ENCODE measurements at places on chromosomes 12 and 14.

DNA sequence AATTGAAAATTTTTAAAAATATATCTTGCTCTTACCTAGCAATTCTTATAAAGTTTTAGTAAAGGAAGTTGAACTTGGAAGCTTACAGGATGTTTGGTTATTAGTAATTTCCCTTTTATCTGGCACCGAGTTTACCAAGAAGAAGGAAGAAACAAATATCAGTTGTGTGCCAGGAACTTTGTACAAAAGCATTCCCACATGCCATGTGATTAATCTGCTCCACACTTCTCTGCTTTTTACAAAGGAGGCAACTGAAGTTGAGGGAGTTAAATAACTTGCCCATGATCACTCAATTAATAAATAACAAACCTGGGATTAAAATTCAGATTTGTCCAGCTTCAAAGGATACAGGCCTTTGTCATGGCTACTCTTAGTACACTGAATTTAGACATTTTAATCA lies 122.5 kb upstream of the BCAT1 start:
- no peak for DNase-seq

GRCh38 chr12:53231921-53232645 lies at the start of gene RARG:
TSS of gene RARG (minus strand) at chr12:53232209. CDS start at chr12:53227545, 4,664 bp downstream.
- peak; percentile 83 for DNase-seq

- DNase-seq, result no peak
Observed at GRCh38 chr12:24950231-24950834, 1.4 kb upstream of the BCAT1 start.

DNA sequence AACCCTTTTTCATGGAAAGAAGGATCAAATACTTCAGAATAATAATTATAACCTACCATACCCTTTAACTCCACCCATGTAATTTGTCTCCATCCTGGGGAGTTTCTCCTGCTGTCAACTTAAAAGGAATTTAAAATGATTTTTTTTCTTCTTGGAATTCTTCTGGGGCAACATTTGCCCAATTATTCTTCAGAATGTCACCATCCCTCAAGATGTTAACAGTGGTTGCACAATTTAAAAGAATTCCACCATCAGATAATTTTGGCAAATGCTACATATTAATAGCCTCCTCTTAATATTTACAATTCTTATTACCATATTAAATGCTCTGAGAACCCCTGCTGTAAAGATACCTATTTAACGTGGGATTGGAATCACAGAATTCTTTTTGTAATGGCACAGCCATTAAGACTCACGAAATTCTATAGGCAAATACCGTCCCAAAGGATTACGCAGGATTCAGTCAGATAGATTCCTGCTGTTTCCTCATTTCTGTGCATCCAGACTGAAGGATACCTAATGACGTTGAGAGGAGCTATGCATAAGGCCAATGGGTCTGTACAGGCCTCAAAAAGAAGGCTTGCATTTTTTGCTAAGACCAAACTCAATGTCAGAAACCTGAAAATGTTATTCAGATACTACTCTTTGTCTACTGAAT lies 177.5 kb downstream of the DAD1 start:
- DNase-seq, result no peak

DNA sequence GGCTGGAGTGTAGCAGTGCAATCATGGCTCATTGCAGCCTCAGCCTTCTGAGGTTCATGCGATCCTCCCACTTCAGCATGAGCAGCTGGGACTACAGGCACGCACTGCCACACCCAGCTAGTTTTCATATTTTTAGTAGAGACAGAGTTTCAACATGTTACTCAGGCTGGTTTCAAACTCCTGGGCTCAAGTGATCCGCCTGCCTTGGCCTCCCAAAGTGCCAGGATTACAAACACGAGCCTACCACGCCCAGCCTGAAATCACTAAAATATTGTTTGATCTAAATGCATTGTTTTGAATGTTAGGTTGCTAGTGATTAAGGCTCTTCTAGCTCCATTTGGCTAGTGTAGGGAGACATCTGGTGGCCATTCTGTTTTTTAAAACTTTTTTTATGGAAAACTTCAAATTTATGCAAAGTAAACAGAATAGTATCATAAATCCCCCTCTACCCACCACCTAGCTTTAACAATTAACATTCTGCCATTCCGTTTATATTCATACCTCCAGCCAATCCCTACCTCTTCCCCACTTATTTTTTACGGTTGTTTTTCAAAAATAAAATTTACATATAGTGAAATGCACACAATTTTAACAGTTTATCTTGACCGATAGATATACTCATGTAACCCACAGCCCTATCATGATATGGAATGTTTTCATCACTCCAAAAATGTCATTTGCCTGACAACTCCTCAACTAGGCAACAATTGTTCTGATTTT lies 37.8 kb downstream of the MYO1H start:
- DNase-seq, result peak; percentile 35

DNA sequence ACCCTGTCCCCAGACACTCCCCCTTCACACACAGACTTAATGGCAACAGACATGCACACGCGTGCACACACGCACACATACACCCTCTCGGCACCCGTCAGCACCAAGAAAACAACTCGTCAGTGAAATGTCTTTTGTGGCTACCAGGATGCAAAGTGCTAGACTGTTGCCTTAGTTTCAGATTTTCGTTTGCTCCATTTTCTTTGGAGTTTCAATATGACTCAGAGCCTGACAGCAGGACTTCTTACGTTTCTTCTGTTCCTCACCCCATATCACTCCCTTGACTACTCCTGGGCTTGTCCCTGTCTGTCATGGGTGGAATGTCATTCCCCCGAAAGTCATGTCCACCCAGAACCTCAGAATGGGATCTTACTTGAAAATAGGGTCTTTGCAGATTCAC lies 182.9 kb downstream of the GLT1D1 start:
- DNase-seq, result no peak

DNA sequence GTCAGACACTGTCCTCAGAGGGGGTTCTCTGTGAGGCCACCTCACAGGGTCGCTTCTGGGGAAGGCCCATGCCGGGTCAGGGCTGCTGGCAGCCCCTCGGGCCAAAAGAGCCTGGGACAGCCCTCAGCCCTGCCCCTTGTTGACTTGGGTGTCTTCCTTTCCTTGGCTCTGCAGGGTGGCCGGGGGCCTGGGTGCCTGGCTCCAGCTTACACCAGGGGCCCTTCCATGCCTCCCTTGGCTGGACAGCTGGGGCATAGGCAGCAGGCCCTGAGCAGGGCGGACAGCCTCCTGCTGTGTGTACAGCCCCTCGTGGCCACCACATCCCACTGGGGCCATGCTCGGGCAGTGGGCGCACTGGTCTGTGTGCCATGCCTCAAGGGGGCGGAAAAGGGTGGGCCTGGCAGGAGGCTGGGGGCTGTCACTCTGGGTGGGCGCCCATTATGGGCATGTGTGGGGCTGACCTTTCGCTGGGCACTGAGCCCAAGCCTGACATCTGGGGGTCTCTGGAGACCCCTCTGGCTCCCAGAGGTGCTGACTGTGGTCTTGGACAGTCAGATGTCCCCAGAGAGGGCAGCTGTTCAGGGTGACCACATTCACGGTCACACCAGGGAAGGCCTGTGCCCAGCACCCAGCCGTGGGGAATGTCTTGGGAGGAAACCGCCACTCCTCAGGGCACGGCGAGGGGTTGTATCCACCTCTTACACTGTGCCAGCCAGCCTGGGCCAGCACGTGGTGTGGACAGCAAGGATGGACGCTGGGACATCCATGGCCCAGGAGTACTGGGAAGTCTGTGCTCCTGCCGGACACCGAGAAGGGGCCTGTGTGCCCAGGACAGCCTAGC lies 313.3 kb downstream of the TMEM121 start:
- DNase-seq, result no peak

DNA sequence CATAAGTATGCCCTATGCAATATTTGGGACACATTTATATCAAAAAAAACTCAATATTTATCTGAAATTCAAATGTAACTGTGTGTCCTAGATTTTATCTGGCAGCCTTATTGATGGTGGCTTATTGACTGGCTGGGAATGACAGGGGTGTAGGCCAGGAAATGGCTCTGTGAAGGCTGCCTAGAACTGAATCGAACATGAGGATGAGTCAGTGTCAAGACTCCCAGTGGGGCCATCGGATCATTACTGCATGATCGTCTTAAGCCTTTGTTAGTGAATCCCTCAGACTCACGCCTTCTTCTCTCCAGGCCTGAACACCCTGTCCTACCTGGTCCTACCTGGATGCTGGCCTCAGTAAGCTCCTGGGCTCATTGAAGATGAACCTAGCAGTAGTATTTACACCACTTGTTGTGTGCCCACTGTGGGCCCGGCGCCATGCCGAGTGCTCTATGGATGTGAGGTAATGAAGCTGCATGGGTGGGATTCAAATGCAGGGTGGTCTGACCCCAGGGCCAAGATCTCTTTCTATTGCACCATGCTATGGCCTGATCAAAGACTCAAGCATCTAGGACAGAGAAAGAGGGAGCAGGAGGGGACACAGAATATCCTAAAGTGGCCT lies 21.0 kb upstream of the FAIM2 start:
- DNase-seq, result no peak

DNA sequence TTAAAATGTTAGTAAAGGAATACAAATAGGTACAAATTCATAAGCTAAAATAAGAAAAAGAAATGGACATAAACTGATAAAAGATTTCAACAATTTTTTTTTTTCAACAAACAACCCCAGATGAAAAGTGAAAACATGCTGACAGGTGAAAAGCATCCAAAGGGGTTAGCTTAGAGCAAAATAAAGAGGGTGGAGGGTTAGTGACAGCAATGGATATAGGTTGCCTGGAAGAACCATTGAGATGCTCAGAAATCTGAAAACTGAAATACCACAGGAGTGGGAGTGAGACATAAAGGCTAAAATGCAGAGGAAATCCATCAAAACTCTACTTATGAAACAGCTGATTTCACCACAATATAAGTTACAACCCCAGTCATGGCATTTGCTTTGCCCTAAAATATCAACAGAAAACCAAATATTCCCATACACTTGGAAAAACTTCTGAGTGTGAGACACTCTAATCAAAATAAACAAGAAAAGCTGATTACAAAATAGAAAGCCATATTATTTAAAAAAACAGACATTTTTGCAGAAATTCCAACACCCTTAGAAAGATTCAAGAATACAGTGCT lies 136.3 kb upstream of the PLEKHG7 start:
- no peak for DNase-seq

- DNase-seq, result no peak
Observed at GRCh38 chr14:85852906-85853305, 323.0 kb downstream of the FLRT2 start.

- DNase-seq, result no peak
Observed at GRCh38 chr14:46018846-46019420, 632.6 kb downstream of the RPL10L start.

- no peak for DNase-seq
Observed at GRCh38 chr12:17802657-17803641, 287.0 kb downstream of the RERGL start.

DNA sequence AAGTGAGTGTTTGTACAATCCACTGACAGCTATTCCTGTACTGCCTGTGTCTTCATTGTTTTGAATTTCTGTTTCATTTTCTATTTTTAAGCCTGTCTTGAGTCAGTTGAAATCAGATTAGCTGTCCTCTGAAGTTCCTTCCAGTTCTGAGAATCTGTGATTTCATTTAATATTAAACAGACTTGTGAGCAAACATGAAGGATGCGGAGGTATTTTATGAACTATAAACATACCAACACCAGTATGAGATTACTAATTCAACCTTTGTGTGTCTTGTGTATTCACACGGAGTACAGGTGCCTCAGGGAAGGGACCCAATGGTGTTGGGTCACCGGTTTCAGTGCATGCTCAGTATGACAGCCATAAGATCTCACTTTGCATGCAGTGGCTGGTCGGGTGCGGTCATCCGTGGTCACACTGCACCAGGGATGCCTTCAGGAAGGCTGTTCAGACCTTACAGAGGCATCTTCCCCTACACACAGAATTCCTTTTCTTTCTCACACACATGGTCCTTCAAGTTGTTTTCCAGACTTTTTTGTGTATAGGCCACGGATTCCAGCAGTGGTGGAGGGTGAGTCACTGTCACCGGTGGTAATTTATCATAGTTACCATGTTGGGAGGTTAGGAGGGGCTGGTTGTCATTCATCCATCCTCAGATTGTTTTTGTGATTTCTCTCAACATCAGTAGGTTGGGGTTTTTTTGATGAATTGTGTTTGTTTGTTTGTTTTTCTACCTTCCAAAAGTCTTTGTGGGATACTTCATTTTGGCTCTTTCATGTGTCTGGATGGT lies 103.0 kb upstream of the SFSWAP start:
- DNase-seq, result no peak

DNA sequence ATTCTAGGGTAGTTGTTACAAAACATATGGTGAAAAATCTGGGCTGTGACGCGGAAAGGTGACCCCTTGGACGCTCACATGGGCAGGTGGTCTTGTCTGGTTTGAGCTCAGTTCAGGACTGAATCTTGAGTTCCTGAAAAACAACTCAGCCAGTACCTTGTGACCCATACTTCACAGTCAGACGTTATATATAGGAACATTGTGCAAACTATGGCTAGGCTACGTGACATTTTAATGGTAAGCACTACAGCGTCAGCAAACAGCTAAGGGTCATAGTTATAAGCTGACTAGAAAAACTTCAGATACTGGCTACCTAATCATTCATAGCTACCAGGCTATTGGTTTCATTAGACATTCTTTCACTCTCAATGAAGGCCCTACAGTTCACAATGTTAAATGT lies 14.8 kb upstream of the EDDM3A start:
- DNase-seq, result no peak

DNA sequence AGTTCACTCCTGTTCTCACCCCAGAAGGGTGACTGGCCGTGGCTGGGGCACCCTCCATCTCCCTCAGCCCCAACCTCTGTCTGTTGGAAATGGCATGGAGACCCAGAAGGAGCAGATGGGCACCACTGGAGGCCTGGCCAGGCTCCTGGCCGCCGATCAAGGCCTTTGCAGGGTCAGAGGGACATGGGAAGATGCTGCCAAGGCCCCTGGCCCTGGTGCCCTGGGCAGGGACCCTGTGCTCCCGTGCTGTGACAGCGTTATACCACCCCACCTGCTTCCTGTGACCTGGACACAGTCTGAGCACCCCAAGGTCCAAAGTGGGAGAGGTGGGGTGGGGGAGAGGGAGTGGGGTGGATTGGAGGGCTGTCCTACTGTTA lies 3.5 kb downstream of the INF2 start:
- DNase-seq, result no peak

GRCh38 chr12:58225203-58225877 lies 284.0 kb downstream of the ATP23 start:
- DNase-seq, result no peak

GRCh38 chr12:121131941-121132341 lies 735 bp upstream of the P2RX7 start:
- no peak for DNase-seq

DNA sequence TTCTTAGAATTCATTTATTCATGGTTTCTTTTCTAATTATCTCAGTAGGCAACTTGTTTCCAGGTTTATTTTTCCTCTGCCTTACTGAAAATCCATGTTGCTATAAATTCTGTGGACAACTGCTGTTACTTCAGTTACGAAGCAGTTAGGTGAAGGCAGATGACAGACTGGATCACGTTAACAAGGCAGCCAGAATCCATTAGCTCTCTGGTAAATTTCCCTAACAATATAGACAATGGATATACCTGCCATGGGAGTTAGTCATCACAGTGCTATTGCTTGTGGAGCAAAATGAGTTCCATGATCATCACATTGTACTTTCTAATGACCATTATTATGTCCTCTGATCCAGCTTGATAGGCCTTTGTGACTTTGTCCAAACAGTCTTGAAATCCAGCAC lies 291.5 kb downstream of the NELL2 start:
- no peak for DNase-seq

GRCh38 chr14:33862261-33862802 lies 88.5 kb downstream of the EGLN3 start:
- DNase-seq, result no peak
